ENCODE measurements at places on chromosomes 5 and 9.

GRCh38 chr9:37377688-37378612 lies 44.5 kb upstream of the GRHPR start:
- DNase-seq: no peak

DNA sequence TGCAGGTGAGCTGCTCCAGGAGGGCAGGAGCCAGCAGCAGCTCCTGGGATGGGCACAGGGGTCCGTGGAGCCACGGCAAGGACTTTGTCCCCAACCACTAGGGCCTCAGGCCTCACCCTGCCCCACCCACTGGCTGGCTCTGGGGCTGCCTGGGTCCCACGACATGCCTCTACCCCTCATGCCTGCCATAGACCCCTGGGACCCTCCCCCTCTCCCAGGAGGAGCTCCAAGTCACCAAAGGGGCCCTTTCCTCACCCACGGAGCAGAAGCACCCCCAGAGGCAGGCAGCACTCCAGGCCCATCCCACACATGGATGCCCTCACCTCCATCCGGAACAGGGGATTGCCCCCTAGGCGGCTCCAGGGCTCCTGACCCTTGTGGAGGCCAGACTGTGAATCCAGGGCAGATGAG lies 6.5 kb downstream of the ABCA2 start:
- no peak for DNase-seq

DNA sequence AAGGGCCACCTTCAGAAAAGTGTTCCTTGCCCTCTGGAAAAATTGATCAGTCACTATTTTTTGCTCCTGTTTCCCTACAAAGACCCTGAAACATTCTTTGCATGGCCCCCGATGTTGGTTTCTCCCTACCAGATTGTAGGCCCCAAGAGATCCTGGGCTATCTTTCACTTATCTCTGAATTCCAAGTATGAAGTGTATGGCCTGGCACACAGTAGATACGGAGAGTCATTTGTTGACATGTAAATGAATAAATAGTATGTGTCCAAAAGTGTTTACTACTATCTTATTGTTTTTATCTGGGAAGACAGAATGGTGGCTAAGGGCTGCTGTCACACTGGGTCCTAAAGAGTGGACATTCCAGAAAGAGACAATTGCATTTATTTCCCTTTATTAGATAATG lies 7.4 kb upstream of the ANKDD1B start:
- no peak for DNase-seq

DNA sequence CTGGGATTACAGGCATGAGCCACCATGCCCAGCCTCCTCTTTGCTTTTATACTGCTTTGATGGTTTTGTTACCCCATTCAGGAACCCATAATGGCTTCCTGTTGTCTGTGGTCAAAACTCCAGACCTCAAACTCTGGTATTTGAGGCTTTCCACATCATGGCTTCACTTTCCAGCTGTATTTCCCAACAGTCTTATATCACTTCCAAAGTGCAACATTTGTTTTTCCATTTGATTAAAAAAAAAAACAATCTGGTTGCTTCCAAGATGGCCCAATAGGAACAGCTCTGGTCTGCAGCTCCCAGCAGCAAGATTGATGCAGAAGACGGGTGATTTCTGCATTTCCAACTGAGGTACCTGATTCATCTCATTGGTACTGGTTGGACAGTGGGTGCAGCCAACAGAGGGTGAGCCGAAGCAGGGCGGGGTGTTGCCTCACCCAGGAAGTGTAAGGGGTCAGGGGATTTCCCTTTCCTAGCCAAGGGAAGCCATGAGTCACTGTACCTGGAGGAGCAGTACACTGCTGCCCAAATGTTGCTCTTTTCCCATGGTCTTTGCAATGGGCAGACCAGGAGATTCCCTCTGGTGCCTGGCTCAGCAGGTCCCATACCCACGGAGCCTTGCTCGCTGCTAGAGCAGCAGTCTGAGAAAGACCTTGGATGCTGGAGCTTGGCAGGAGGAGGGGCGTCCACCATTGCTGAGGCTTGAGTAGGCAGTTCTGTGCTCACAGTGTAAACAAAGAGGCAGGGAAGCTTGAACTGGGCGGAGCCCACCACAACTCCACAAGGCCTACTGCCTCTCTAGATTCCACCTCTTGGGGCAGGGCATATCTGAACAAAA lies 458.4 kb downstream of the KDM4C start:
- no peak for DNase-seq

GRCh38 chr5:98865690-98866089 lies 63.1 kb downstream of the CHD1 start:
- DNase-seq: no peak

GRCh38 chr9:33731625-33732024 lies 63.7 kb upstream of the PRSS3 start:
- no peak for DNase-seq

DNA sequence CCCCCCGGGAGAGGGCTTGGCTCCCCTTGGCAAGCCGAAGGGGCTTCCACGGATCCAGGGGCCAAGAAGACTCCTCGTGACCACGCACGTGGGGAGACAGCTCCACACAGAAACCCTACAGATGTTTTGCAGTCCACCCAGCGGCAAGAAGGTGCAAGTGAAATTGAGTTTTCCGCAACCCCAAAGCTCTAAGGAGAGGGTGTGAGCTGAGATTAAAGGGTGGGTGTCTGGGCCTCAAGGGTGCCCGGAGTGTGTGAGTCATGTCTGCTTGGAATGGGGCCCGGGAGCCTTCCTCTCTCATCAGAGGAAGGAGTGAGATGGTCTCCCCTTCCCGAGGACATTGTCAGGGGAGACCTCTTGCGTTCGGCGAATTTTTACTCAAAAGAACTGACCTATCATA lies 79.1 kb downstream of the OLFM1 start:
- DNase-seq: no peak

GRCh38 chr5:80867233-80867632 lies 92.9 kb upstream of the RASGRF2 start:
- no peak for DNase-seq

- DNase-seq: no peak
These were observed 442 bp downstream of the NEURL1B start for GRCh38 chr5:172641359-172642050.

DNA sequence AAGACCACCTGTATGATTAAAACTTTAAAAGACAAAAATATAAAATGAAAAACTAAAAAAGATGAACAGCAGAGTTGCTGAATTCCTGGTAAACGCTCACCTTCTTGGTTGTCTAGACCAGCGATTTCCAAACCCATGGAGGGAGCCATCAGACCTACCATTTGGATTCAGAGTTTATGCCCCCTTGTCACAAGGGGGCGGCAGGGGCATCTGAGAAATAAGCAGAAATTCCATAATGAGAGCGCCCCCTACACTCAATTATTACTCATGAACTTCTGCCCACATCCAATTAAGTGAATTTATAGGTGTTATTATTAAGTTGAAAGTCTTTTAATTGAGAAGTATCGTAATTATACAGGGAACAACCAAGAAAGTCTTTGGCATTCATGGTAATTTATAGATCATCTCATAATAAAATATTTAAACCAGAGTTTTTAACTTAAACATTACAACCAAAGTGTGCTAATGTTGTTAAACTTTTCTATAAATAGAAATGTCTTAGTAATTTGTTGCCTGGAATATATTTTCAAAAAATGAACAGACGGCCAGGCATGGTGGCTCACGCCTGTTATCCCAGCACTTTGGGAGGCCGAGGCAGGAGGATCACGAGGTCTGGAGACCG lies 35.2 kb upstream of the SPATA31C2 start:
- peak; percentile 8 for DNase-seq

DNA sequence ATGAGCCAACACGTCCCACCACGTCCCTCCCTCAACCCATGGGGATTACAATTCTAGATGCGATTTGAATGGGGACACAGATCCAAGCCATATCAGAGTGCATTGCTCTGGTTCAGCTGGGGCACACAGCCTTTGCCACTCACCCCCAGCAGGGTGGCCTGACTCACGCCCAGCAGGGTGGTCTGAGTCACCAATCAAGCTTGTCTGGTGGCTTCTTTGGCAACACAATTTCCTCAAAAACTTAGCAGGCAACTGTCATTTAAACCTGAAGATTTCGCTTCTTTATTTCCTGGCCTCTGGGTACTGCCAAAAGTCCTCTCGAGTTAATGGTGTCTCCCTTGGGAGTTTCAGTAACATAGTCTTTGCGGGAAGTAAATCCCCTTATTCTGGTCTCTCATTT lies 16.3 kb upstream of the SEMA5A start:
- DNase-seq: no peak

DNA sequence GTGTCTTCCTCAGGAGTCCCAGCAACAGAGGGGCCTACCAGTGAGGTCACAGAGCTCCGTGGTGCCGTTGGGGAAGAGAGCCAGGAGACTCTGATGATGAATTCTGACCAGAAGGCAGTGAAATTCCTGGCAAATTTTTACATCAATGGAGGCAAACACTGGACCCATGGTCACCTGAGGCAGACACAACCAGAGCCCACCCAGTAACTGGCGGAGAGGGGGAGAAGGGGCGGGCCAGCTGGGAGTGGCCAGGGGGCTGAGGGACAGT lies at the start of gene STPG3:
Gene STPG3, plus strand, starts transcription at position 93 of the 268 bp plus-strand sequence. Its CDS starts 1 bp downstream, at position 94.
- DNase-seq: no peak

DNA sequence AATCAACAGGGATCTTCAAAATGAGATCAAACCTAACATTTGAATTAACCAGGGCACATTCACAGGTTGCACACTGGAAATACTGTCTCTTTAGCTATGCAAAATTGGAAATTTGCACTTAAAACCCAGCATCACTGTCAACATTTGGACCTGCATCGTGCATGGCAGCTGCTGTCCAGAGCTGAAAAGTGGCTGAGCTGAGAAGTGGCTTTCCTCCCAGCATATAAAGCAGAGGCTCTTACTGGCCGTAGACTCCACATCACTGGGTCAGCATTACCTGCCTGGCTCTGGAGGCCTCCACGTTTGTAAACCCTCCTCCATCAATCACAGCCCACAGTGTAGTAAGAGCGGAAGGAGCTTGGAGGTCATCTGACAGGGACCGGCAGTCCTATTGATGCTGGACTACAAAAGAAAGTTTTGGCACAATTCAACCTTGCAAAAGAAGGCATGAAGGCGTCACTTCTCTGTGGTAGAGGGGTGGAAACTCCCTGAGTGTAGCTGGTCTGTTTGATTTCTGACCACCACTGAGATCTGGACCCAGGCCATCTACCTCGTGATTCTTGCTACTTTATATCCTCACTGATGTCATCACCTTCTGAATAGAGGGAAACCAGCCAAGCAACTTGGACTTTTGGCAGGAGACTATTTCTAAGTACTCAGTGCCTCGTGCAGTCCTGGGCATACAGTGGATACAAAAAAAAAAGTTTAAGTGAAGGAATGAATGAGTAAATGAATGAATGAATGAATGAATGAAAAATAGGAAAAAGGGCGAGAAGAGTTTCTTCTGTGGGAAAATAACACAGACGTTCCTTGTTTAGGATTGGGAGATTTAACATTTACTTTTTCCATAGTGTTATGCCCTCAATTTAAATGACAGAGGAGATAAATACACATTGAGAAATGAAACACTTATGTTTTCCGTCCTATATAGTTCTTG lies 14.8 kb downstream of the RASEF start:
- no peak for DNase-seq

GRCh38 chr9:14831074-14831473 lies 79.2 kb downstream of the FREM1 start:
- no peak for DNase-seq

GRCh38 chr5:117102591-117102990 lies 528.0 kb upstream of the SEMA6A start:
- DNase-seq: no peak

- DNase-seq: no peak
These were observed 225.8 kb downstream of the ADAMTSL1 start for GRCh38 chr9:18699764-18700163.

DNA sequence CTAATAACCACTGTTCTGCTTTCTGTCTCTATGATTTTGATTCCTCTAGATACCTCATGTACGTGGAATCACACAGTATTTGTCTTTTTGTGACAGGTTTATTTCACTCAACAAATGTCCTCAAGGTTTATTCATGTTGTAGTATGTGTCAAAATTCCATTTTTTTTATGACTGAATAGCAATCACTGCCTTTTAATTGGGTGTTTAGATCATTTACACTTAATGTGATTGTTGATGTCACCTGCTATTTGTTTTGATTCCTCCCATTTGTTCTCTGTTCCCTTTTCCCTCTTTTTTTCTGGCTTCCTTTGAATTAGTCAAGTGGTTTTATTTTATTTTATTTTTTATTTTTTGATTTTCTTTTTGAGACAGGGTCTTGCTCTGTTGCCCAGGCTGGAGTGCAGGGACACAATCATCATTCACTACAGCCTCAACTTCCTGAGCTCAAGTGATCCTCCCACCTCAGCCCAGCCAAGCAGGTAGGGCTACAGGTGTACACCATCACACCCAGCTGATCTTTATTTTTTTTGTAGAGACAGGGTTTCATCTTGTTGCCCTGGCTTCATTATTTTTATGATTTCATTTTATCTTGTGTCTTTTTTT lies 41.6 kb downstream of the LHX3 start:
- DNase-seq: no peak

- DNase-seq: no peak
These were observed 73.7 kb downstream of the GTF3C4 start for GRCh38 chr9:132743931-132744479.

GRCh38 chr9:37424204-37424685 lies 1.7 kb downstream of the GRHPR start:
- no peak for DNase-seq

DNA sequence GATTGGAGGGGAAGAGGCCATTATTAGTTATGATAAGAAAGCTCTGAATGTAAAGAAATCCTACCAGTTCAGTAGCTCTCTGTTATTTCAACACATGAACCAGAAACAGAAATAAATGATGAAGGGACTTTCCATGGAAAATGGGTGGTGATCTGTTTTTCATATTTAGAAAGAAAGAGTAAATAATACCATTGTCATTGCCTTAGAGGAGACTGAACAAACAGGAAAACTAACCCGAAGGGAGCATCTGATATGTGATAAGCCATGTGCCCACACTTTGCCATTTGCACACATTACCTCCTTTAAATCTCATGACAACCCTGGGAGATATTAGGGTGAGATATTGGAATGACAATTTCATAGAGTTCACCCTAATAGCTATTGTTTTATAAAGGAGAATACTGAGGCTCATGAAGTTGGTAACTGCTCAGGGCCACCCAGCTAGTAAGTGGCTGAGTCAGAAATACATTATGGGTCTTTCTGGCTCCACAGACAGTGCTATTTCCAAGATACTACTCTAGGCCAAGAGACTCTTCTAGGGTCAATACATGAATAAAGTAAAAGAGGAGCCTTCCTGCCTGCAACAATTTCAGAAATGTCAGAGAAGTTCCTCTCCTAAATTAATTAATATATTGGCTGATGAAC lies 111.0 kb upstream of the SLIT3 start:
- no peak for DNase-seq

DNA sequence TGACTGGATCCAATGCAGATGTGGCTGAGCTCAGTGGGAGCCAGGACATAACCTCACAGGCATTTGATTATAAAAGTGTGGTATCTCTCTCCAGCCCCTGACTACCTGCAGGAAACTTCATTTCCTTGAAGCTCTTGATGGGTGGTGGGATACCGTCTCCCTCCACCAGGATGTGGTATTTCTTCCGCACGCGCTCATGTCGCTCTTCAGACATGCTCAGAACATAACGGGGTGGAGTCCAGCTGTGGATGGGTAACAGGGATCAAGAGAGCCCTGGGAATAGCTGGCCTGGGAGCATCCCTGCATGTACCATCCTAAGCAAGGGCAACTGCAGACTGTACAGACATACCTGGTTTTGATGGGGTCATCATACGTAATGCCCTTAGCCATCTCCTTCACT lies 1.2 kb downstream of the DDX41 start:
- DNase-seq: no peak
